ENCODE measurements at places on chromosomes 5 and 9.

- no peak for DNase-seq
Observed at GRCh38 chr9:116174347-116174746, 20.8 kb downstream of the PAPPA start.

DNA sequence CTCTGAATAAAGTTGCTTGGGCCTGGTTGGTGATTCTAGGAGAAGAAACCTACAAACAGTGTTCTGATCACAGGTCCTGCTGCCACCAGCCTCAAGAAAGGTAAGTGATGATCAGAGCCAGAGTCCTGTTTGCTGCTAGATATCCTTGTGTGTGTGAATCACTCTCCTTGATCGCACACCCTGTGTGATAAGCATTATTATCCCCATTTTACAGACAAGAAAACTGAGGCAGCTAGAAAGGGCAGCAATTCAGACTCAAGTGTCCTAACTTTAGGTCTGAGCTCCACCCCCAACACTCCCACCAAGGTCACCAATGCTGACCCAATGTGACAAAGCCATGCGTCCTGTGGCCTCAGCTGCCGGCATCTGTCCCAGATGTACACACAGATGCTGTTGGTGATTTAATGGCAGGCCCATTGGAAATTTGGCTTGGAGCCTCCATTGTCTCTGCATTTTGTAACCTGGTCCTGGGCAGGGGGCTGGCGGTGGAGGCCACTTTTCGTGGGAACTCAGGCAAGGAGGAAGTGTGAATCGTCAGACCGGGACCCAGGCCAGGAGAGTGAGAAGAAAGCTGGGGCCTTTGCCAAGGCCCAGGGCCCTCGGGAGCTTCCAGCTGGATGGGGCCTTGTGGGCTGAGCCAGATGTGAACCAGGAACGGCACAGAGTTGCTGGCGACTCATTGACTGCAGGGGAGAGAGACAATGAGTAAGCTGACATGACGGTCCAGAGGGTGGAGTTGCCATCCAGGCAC, 29.8 kb upstream of the GGTA1 start:
- no peak for DNase-seq

DNA sequence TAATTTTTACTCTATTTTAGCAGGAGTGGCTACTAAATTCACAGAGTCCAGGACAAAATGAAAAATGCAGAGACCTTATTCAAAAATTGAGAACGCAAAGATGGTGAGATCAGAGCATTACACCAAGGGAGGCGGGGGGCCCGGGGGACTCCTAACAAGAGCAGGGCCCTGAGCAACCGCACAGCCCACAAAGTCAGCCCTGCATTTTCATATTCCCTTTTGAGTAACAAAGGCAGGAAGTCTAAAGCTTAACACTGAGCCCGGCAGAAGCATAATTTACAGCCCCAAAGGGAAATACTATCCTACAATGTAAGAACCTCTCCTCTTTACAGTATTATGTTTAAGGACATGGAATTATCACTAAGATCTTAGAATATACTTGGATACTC, 69.4 kb downstream of the TLE1 start:
- no peak for DNase-seq

DNA sequence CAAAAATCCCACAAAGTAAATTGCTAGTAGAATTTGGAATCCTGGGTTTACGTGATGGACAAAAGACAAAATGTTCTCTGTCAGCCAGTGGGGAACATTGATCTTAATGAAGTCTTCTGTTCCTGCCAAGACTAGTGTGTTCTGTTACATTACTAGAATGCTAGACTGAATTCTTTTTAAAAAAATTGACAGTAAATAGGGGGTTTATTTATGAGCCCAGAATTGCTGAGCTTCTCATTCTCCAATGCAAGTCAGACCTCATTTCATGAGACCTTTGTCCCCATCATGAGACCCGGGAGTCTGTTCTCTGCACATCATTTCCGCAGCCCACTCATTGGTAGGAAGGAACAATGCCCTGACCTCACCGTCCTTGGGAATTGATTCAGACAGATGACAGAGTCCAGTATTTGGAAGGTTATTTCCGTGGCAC, 173.8 kb upstream of the OTULINL start:
- DNase-seq, result no peak

GRCh38 chr5:150578781-150579461, 61.5 kb upstream of the SYNPO start:
- no peak for DNase-seq

GRCh38 chr5:136164226-136164625, 28.7 kb downstream of the SMIM32 start:
- DNase-seq, result no peak

GRCh38 chr9:103089357-103089756, 94.2 kb downstream of the CYLC2 start:
- no peak for DNase-seq

GRCh38 chr5:125913200-125913599, 510.0 kb upstream of the GRAMD2B start:
- DNase-seq, result no peak

DNA sequence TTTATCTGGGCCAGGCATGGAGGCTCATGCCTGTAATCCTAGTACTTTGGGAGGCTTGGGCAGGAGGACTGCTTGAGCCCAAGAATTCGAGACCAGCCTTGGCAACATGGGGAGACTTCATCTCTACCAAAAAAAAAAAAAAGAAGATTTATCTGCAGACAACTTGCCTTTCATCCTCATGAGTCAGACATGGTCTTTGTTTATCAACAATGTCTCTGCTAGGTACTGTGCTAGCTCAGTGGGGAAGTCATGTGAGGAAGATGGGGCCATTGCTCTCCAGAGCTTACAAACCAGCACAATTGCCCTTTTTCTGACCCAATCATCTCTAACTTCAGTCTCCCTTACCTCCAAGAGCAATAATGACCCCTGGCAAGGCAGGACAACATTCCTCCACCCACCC, 1.6 kb downstream of the URM1 start:
- DNase-seq, result no peak

DNA sequence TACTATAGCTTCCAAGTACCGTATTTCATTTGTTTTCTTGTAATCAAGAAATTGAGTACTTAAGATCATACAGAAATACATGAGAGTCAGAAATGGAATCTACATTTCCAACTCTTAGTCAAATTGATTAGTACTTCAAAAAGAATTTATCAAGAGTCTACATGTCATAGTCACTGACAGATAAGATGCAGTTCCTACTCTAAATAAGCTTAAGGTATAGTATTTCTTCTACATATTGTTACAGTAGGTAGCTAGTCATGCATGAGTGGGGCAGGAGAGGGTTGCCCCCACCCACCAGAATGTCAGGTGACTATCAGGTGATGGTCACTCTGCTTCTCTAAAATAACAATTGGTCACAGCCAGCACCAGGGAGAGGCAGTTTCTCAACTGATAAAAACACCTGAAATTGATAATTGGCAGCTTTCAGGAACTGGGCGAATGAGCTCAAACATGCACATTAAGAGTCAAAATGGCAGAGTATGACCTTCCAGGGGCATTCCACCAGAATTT, 2.9 kb downstream of the BAAT start:
- DNase-seq, result no peak

DNA sequence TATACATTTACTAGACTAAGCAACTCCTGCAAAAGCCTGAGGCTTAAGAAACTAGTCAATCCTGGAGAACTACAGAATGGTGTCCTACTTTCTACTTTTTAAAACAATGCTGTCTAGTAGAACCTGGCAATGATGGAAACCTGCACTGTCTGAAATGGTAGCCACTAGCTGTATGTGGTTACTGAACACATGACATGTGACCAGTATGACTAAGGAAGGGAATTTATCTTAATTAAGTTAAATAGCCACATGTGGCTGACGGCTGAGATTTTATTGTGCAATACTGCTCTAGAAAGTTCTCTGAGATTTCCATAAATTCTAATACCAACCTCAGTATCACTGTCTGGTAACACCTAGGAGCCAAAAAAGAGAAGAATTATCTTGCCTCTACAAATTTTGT, 44.9 kb upstream of the RAPGEF6 start:
- no peak for DNase-seq

DNA sequence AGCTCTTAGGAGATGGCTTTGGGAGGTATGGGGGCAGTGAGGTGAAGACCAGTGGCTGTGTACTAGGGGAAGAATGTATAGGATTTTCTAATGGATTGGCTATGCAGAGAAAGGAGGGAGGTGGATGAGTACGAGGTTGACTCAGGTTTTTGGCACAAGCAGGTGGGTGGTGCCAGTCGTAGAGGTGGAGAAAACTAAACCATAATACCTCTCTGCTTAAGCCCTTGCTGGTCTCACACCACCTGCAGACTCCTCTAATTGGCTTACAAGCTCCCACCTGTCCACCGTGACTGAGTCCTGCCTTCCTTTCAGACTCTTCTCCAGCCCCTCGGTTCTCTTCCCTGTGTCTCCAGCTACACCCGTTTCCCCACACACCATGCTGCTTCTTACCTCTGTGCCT, 521.7 kb upstream of the CLINT1 start:
- DNase-seq, result no peak

GRCh38 chr5:179416114-179416822, 71.0 kb upstream of the ADAMTS2 start:
- no peak for DNase-seq

DNA sequence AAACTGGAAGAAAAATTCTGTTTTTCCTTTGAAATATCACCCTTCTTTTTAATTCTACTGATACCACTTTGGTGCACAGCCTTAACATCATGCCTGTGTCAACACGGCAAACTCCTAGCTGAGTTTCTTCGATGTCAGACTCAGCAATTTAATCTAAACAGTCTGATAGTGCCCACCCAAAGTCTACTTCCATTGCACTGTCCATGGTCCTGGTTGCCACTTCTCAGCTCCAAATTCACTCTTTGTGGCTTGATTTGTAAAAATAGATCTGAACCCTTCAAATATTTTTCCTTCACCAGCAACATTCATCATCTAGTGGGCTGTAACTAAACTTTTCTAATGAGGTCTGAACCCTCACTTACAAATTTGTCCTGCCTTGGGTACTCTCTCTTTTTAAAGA, 107.8 kb downstream of the NUDT12 start:
- no peak for DNase-seq

DNA sequence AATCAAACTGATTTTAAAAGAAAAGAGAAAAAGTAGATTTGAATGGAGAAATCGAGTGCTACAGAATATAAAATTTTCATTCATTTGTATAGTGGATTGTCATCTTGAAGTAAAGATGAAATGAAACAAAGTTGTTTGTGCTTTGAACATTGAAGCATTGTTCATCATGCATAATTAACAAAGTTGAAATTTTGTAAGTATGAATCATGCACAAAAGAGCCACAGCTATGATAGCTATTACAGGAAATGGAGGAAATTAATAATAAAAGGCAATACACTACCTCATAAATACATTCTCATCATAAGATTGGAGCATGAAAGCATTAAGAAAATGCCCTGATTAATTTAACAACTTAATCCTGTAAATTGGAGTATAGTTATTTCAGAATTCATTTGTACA, 153.4 kb upstream of the TLX3 start:
- DNase-seq, result no peak

GRCh38 chr9:82645600-82645999, 417.3 kb downstream of the RASEF start:
- DNase-seq, result no peak

- DNase-seq, result no peak
Observed at GRCh38 chr9:135309763-135310125, 169.8 kb upstream of the PPP1R26 start.

GRCh38 chr9:69331444-69331843, 6.4 kb downstream of the ENTREP1 start:
- no peak for DNase-seq

- DNase-seq, result no peak
Observed at GRCh38 chr9:1916655-1917054, 98.5 kb upstream of the SMARCA2 start.

DNA sequence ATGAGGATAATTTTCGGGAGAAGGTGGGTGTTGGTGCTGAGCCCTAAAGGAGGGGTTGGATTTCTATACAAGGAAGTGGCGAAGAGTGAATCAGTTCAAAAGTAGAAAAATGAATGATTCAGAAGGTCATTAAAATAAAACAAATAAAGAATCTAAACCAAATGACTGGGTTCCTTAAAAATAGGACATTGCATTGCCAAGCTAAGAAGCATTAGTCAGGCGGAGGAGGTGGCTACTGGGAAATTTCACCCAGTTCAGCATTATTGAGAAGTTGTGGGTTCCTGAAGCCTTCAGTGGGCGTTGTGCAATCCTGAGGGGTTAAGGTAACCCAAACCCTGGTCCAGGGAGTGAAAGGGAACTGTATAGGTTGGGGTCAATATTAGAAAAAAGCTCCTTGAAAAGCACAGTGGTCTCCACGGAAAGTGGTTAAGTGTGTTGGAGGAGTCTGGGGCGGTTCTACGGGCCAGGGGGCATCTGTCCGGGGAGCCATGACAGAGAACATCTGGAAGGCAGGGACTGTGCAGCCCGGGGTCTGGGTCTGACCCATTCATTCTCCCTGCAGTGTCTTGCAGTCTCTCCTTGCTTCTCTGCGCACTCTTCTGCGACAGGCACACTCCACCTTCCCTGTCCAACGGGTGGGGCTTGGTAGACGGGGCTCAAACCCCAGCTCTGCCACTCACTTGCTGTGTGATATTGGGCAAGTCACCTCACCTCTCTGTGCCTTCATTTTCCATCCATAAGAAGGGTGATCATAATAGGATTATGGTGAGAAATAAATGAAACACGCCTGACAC, 27.6 kb upstream of the DUSP1 start:
- DNase-seq, result no peak

DNA sequence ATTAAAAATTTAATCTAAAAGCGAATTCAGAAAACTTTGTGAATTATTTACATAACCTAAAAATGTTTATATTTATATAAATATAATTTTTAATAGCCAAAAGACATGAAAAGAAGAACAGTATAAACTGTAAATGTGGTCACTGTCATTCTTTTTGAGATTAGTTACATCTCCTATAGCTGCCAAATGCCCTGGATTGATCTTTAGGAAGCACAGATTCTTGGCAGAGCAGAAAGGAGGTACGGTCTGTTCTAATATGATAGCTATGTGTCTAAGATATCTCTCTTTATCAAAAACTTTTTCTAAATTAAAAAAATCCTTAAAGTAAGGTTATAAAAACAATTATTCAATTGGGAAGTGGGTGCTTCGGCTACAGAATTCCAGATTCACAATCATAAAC, 151.0 kb downstream of the LPAR1 start:
- DNase-seq, result no peak

DNA sequence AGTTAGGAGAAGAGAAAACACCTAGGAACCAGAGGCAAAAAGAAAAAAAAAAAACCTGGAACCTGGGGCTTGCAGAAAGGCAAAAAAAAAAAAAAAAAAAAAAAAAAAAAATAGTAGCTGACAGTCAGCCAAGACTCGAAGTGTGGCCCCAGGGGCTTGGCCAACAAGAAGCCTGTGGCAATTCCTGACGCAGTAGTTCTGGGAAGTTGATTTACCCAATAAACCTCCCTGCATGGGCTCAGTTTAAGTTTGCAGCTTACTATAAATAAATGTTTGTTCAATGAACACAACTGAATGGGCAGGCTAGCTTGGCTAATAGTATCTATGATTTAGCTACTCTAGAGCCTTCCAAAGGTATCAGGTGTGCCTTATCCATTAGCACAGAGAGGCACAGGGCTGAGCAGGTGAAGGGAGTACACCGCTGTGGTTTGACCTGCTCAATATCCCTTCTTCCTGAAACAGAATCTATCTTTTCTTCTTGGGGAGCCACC, 21.3 kb upstream of the GLRX start:
- DNase-seq, result no peak

- no peak for DNase-seq
Observed at GRCh38 chr5:33371660-33372059, 69.1 kb upstream of the TARS1 start.

- no peak for DNase-seq
Observed at GRCh38 chr5:158746979-158747378, 352.7 kb downstream of the EBF1 start.

- no peak for DNase-seq
Observed at GRCh38 chr5:142364251-142365145, 39.7 kb upstream of the SPRY4 start.
